ENCODE measurements at places on chromosomes 2 and 18. TPM values are rescaled to one million over a fixed set of nuclear protein-coding genes. Genes with fewer than 3 reads are reported as not detected.

The CCDC74B gene
- 2.2 TPM for total RNA-seq

The CRYGC gene
- total RNA-seq: not detected

The SH3RF3 gene
- total RNA-seq: 7.3 TPM

The PNO1 gene
- total RNA-seq: 9.6 TPM

The MRPS5 gene
- 36.4 TPM for total RNA-seq

The ANKRD30B gene
- not detected for total RNA-seq

The SERPINB7 gene
- not detected for total RNA-seq

The CNNM4 gene
- total RNA-seq: 3.1 TPM

The HOXD8 gene
- total RNA-seq: 10.0 TPM

The CCDC102B gene
- total RNA-seq: 7.3 TPM

The PCARE gene
- total RNA-seq: not detected

The NTSR2 gene
- total RNA-seq: not detected
